MCF 10A (cell line): ENCODE measurements at places on chromosomes 12 and 14. TPM values are rescaled to one million over a fixed set of nuclear protein-coding genes. Genes with fewer than 3 reads are reported as not detected.

- H3K27ac ChIP-seq: no peak overlapping the region
- H3K4me1 ChIP-seq: no peaks in the 10 kb centered on the region
- H3K36me3 ChIP-seq: peaks cover 6% of the 10 kb centered on the region
Measured at GRCh38 chr12:81120961-81121360, 43.1 kb downstream of the ACSS3 start.

CCDC196 gene
- not detected in 2 replicates for total RNA-seq

KRT83 gene
- 12.2 and 14.5 TPM in 2 replicates for total RNA-seq

MEG3 gene
- not detected in 2 replicates for total RNA-seq
